ENCODE measurements at places on chromosomes 13 and 19.

DNA sequence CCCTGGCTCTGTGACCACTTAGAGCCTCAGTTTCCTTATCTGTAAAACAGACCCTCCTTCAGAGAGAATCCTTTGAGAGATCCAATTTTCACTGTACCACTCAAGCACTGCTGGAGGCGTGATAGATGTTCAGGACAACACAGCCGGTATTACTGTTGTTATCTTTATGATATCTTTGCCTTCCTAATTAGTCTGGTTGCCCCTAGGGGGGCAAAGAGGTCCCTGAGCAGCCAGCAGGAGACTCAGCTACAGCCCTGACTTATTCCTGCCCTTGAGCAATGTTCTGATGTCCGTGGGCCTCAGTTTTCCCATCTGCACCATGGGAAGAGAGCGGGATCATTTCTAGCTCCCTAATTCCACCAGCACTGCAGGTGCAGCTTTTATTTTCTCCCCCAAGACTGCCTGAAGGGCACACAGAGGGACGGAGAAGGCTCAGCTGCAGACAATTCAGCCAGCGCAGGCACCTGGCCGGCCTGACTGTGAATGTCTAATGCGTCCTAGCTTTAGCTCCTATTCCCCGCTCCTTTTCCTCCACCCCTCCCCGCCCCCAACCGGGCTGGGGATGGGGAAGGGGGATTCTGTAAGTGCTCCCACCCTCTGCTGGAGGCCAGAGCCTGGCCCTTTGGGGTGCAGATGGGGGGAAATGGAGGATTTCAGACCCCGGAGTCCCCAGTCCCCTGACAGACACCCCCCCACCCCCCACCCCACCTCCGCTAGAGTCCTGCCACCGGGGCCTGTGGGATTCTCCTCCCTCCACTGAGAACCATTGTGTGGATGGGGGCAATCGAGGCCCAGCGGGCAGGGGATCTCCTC is 16.2 kb downstream of the TLE5 start:
- DNase-seq = no peak

GRCh38 chr13:41842036-41842620 is 118.8 kb downstream of the VWA8 start:
- peak; percentile 26 for DNase-seq

- DNase-seq = no peak
Observed at GRCh38 chr19:5772416-5772815, 12.1 kb downstream of the PRR22 start.

DNA sequence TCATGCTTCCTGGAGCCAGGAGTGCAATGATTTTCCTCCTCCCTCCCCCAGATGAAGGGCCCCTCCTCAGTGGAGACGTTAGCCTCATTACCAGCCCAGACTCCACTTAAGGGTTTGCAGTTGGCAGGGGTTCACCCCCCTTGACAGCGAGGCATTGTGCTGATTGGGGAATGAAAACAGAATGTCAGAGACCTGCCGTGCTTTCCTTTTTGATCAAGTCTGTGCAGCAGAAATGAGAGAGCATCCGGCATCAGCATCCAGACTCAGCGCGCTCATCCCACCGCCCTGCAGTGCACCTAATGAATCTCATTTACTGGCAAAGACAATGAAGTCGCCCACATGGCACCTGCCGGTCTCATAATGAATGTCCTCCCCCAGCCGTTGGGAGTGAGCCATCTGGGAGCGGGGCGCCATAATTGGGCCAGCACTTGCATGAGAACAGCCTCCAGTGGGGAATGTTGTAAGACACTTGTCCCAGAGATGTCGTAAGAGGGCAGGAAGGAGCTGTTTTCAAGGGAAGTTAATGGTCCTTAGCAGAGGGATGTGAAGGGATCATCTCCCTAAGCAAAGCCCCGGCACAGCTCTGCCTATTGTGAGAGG is 98.3 kb upstream of the UQCRFS1 start:
- DNase-seq = no peak

GRCh38 chr13:26831336-26831908 is 70.8 kb upstream of the GPR12 start:
- DNase-seq = no peak

GRCh38 chr13:40974460-40975407 is 44.4 kb downstream of the ELF1 start:
- no peak for DNase-seq

GRCh38 chr19:49677231-49677900 is at the start of gene PRMT1:
PRMT1 (plus strand) TSS chr19:49677271; CDS start chr19:49677281, 10 bp downstream.
- peak; percentile 82 for DNase-seq

- no peak for DNase-seq
Observed at GRCh38 chr13:103517066-103517767, 451.0 kb upstream of the SLC10A2 start.

DNA sequence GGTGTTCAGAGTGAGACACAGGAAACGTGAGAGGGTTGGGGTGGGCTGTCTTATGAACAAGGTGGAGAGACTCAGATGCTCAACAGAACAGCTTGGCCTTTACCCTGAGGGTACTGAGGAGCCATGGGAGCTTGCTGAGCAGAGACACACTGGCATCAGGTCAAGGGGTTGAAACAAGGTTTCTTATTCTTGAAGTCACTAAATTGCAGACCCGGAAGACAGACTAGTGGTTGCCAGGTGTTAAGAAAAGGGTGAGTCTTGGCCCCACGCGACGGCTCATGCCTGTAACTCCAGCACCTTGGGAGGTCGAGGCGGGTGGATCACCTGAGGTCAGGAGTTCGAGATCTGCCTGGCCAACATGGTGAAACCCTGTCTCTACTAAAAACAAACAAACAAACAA is 22.4 kb downstream of the CACNG6 start:
- DNase-seq = no peak

- DNase-seq = peak; percentile 98
Observed at GRCh38 chr19:38849147-38849859, 483 bp downstream of the HNRNPL start.

DNA sequence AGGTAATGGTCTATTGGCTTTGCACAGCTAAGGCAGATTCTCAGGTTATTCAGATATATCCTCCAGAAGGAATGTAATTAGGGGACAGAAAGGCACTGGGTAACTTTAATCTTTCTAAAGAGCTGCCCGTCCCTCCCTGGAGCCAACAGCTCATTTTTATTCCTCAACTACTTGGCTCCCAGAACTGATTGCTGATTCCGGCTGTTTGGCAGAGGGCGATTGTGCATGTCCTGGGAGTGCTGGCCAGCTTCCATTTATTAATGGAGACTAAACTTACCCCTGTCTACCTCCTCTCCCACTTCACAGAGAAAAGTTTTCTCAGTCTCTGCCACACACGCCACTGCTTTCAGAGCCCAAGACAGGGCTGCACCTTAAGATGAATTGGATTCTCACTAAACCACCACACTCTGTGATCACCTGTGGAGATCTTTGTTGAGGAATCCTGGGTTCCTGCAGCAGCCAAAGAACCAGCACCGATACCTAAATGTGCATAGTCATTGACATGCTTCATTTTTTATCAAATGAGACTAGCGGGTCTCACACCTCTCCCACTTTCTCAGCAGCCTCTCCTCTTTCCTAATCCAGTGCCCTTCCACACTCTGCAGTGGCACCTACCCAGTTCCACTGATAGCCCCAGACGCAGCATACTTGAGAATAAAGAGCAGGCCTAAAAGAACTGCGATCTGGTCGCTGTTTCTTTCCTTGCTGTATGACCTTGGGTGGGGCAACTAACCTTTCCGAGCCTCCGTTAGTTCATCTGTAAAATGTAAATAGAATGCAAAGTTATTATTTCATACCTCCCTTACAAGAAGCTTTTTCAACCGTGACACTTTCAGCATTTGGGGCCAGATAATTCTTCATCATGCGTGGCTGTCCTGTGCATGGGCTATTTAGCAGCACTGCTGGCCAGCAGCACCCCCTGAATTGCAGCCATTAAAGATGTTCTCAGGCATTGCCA is 648.7 kb downstream of the UQCRFS1 start:
- DNase-seq = no peak

DNA sequence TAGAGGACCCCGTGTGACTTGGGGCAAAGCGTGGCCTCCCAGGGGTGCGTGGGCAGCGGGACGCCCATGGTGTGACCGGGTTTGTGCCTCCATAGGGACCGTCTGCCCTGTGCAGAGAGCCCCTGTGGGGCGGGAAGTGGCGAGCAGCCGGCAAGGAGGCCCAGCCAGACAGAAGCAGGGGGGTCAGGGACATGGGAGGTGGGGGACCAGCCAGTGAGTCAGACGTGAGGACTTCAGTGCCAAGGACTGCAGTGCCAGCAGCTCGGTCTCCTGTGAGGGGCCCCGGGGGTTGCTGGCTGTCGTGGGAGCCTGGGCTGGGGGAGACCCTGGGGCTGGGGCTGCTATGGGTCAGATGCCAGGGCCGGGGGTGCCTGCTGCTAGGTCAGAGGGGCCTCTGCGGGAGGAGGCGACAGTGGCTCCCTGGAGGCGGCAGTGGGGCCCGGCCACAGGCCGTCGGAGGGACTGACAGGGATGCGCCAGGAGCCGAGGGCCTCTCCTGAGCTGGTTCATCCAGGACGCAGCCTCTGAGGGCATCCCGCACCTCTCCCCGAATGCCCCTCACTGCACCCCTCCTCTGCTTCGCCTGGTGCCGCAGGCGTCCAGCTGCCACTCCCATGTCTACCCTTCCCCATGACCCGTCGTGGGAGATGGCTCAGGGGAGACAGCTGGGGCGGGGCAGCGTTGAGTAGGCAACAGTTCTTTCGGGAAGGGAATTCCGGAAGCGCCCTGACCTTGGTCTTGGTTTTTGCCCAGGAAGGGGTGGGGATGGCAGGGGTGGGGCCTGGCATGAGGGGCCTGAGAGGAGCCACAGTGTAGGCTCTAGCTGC is 80.0 kb downstream of the KDM4B start:
- peak; percentile 64 for DNase-seq

DNA sequence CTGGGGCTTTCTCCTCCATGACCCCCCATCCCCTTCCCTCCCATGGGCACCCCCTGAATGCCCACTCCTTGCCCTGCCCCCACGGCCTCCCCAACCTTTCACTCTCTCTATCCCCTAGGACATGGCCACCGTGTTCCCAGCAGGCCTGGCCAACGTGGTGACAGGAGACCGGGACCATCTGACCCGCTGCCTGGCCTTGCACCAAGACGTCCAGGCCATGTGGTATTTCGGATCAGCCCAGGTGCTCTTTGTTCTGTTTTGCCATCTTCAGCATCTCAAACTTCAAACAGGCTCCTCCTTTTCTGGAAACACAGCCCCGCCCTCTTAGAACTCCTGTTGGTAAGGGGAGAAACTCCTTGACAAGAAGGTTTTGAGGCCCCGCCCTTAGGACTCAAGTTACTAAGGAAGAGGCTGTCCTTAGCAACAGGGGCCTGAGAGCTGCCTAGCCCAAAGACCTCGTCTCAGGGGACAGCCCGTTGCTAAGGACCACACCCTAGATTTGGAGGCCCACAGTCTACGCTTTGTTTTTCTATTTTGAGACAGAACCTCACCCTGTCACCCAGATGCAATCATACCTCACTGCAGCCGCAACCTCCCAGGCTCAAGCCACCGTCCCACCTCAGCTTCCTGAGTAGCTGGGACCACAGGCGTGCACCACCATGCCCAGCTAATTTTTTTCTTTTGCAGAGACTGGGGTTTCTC is 5.1 kb upstream of the FLT3LG start:
- DNase-seq = peak; percentile 84

GRCh38 chr13:97855570-97856303 is 97.7 kb upstream of the IPO5 start:
- DNase-seq = peak; percentile 65

DNA sequence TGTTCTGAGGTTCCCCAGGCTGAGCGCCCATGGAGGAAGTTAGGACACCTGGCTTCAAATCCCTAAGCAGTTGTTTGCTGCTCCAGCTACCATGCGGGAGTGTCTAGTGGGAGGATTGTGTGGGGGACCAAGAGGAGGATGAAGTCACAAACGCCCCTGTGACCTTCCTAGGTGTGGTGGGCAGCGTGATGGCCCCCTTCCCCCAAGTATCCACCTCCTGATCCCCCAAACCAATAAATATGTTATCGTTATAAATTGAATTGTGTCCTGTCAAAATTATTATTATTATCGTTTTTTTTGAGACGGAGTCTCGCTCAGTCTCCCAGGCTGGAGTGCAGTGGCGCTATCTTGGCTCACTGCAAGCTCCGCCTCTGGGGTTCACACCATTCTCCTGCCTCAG is at the start of gene SLC25A41:
TSS of gene SLC25A41 (minus strand) at position 101 of the 400 bp plus-strand sequence. CDS start at position 31, 70 bp downstream.
- DNase-seq = no peak

GRCh38 chr13:46666727-46667456 is 113.9 kb downstream of the LRCH1 start:
- no peak for DNase-seq

- DNase-seq = peak; percentile 59
Observed at GRCh38 chr19:35495107-35496064, 5.1 kb upstream of the KRTDAP start.

DNA sequence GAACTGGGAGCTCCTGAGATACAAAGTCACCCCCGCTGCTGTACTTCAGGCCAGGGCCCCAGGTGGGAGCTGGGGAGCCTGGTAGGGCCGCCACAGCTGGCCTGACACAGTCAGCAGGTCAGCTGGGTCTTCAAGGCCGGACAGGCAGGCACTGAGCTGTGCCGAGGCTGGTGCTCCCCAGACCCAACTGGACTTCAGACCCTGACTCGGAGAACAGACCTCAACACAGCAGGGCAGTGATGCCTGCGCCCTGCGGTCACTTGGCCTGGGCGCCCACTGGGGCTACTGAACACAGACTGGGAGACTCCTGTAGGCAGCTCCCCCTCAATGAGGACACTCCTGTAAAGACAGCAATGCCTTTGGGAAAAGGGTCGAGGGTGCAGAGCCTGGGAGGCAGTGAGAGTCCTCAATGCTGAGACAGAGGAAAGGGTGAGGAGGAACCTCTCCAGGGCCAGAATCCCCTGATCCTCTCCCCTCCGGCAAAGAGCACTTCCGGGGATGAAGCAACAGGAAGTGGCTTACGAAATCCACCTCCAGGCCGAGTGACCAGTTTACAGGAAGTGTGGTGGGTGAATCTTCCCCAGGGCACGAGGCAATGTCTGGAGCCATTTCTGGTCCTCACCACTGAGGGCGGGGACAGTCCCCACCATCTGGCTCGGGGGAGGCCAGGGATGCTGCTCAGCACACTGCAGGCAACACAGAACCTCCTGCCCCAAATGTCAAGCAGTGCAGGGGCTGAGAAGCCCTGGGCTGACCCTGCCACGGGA is 40.8 kb upstream of the ISYNA1 start:
- peak; percentile 64 for DNase-seq

GRCh38 chr13:100443998-100444328 is 144.6 kb downstream of the GGACT start:
- no peak for DNase-seq

- peak; percentile 46 for DNase-seq
Observed at GRCh38 chr19:18300930-18301717, 19.7 kb upstream of the JUND start.
